ENCODE measurements at places on chromosomes 3 and 15.
A peak's percentile ranks its signal among the peaks of the same experiment; 100 is the strongest.

DNA sequence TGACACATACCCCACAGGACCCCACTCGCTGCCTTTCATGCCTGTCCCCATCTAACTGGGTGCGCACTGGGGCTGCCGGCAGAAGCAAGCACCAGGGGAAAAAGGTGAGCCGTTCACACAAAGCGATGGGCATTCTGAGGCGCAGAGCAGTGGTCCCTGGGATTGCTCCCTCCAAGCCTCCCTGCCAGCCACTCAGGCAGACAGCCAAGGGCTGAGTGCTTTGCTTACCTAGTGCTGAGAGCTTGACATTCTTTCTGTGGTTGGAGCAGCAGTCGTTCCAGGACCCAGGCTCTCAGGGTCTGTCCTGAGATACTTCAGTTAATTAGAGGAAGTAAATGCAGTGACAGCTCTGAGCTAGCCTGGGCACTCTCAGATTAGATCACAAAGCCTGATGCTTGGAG, 5.7 kb downstream of the ESYT3 start:
- no peak for DNase-seq

DNA sequence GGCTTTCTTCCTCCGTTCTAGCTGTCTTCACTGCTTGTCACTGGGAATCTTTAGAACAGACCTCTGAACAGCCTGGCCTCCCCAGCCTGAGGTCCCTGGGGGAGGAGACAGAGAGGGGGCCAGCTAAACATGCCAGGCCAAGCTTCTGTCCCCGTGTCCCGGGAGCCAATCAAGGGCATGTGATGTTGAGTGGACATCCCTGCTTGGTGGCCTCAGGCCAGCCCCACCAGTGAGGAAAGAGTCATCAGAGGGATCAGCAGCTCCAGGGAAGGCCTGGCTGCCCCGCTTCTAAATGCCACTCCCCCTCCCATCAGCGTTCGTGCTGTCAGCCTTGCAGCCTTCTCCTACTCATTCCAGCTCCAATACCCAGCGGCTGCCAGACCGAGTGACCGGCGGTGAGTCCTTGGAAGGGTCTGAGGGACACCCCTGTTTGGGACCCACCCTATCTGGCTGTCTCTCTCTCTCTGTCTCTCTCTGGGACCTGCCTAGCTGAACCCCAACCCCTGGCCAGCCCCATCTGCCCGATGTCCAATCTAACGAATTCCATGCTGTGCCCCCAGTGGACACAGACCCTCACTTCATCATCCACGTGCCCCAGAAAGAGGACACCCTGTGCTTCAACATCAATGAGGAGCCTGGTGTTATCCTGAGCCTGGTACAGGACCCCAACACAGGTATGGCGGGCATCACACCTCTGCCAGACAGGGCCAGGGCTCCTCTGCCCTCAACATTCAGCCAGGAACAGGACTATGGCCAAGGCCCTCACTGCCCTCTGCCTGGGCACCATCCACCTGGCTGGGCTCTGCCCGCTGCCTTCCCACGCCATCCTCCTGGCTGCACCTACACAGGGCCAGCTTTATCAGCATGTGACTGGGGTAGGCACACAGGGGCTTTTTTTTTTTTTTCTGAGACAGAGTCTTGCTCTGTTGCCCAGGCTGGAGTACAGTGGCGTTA, 6.6 kb upstream of the ITIH3 start:
- DNase-seq: no peak

- peak; percentile 51 for DNase-seq
Observed at GRCh38 chr15:58748852-58749531, 515 bp downstream of the ADAM10 start.

- no peak for DNase-seq
Observed at GRCh38 chr15:33013827-33014445, 180.6 kb downstream of the FMN1 start.

GRCh38 chr3:187947927-187948682, 202.8 kb upstream of the BCL6 start:
- no peak for DNase-seq

GRCh38 chr3:30610702-30611368, 4.4 kb downstream of the TGFBR2 start:
- no peak for DNase-seq

DNA sequence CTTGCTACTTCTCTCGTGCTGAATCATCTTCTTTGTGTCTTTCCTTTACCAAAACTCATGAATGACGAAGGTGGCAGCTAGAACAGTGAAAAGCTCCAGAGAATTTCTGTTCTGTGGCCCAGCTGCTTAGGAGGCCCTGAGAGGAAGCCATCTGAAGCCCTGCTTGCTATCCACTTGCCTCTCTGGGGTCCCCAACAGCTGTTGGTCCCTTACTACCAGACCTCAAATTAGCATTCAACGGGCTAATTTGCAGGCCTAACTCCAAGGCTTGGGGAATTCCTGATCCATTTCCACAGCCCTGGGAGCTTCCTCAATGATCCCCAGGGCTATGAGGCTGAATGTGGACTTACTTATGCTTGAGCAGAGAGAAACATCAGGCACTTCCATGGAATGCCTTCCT, 37.5 kb upstream of the FSTL1 start:
- DNase-seq: no peak

All from stimulated activated naive CD8-positive, alpha-beta T cell treated with anti-CD3 and anti-CD28 coated beads, Interleukin-15, Interleukin-2, amounts not matched to agents 100 U/mL and 50 U/mL, for 24 hours (primary cell).